ENCODE measurements at places on chromosomes 11 and 22.

DNA sequence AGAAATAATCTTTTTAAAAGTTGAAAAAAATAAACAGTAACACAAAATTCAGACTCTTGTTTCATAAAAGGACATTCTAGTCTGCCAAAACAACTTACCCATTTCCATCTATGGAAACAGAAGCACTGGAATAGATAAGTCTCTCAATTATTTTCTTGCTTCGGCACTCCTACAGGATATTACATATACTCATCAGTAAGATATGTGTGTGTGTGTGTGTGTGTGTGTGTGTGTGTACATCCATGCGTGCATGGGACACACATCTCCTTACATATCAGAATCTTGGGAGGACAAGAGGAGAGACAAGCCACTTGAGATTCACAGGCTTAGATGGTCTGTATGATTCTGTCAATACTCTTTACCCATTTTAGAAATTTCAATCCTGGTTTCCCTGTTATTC is 144.6 kb downstream of the ATG16L2 start:
- DNase-seq: no peak

- DNase-seq: no peak
These were observed 81.2 kb downstream of the GUCY1A2 start for GRCh38 chr11:106937111-106937510.

- DNase-seq: no peak
These were observed 39.3 kb downstream of the SGSM1 start for GRCh38 chr22:24845041-24845898.

GRCh38 chr11:66178183-66178582 is 90.3 kb upstream of the RAB1B start:
- DNase-seq: no peak

GRCh38 chr11:17839450-17839849 is 104.9 kb downstream of the KCNC1 start:
- no peak for DNase-seq

DNA sequence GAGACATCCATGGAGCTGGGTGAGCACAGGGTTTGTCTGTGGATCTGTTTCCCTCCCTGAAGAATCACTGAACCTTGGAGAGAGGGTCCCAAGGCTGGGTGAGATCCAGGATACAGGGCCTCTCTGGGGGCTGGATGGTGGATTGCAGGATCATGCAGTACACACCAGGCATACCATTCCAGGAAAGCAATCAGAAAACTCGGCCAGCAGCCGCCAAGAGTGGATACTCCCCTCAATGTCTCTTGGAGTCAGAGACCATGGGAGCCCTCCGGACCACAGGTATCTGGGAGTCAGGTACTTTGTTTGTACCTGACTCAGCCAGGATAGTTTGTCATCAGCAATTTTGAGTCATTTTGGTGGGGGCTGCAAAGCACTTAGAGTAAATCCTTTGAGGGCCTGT is 14.6 kb upstream of the SYT13 start:
- no peak for DNase-seq

- DNase-seq: no peak
These were observed 24.0 kb upstream of the ACER3 start for GRCh38 chr11:76836613-76837291.

DNA sequence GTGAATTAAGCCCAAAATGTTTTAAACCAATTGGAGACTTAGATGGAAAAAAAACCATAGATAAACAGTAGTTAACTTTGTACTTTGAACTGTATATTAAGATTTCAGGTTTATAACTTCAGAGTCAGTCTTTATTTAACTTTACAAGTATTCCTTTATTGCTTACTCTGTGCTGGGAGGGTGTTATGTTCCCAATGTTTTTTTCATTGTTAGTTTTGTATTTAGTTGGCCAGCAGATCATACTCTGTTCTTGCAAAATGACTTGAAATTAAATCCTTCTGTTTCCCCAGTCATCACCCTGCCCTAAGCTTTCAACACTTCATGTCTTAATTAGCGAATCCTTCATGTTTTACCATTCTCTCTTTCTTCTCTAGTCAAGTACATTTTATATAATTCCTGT is 25.3 kb downstream of the SIK2 start:
- DNase-seq: no peak

DNA sequence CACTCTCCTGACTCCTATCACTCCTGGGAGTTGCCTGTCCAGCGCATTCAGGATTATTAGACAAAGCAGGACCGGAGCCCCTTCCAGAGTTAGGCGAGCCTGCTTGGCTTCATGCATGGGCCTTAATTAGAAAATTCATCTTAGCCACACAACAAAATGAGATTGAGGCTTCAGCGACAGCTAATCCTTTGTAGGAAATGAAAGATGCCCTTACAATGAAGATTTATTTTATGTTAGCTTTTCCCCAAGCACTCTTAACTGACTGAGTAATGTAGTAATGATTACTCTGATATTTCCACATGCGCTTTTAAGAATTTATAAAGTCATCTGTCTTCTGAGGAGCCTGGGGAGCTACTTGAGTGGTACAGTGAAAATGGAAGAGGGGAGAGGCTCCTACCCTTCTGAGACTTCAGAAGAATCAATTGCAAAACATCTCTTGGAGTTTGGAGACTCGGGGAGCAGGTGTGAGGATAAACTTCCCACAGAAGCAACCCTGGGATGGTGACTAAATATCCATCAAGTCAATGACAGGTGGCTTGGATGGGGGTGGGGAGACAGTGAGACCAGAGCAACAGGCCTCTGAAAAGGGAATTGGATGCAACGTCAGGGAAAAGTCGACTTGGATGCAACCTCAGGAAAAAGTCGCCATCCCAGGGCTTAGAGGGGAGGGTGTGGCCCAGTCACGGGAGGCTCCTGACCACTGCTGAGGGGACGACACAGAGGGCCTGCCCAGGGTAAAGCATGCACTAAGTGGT is 434.5 kb upstream of the B3GAT1 start:
- no peak for DNase-seq

- DNase-seq: no peak
These were observed 34.5 kb upstream of the PARVG start for GRCh38 chr22:44146088-44146861.

DNA sequence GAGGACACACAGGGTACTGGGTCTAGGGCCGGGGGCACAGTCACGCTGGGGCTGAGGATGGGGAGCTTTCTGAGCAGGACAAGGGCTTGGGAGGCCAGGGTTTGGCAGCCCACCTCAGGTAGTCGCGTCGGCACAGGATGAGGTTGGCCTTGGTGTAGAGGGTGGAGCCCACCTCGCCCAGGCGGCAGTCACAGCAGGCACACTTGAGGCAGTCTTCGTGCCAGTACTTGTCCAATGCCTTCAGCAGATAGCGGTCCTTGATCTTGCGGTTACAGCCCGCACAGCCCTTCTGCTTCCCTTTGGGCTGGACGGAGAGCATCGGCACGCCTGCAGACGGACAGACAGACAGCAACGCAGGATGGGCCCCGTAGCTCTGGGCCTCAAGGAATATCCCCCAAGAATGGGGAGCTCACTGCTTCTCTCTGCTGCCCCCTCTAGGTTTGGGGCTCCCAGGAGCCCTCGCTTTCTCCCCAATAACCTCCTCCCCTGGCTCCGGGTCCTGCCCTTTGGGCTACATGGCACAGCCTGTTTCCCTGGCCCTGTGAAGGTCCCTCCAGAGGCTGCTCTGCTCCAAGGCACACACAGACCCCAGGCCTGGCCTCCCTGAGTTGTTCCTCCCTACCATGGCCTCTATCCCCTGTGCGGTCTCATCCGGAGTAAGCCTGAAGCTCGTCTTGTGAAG is 33.4 kb downstream of the LMO1 start:
- DNase-seq: no peak

DNA sequence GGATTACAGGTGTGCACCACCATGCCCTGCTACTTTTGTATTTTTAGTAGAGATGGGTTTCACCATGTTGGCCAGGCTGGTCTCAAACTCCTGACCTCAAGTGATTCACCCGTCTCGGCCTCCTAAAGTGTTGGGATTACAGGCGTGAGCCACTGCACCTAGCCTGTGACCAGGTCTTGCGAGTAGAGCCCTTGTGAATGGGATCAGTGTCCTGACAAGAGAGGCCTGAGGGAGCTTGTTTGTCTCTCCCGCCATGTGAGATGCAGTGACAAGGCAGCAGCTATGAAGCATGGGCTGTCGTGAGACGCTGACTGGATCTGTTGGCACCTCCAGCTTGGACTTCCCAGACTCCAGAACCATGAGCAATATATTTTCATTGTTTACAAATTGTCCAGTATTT is 69.3 kb downstream of the LRRC32 start:
- DNase-seq: no peak

Data from SHP77 treated with DMSO at 0.1 percent for 48 hours (cell line).